ENCODE measurements at places on chromosomes 4 and X.
A peak's percentile ranks its signal among the peaks of the same experiment; 100 is the strongest.

GRCh38 chrX:124488412-124489161 lies 142.2 kb downstream of the SH2D1A start:
- no peak for DNase-seq

DNA sequence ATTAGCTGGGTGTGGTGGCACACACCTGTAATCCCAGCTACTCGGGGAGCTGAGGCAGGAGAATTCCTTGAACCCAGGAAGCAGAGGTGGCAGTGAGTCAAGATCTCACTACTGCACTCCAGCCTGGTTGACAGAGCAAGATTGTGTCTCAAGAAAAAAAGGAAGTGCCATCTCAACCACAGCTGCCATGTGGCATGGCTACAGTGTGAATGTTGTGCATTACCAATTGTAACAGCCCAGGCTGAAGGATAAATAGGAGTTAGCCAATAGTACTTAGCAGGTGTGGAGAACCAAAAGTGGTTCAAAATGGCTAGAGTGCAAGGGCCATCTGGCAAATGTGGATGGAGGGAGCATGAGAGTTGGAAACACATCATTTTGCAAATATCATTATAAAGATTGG lies 28.9 kb downstream of the SLC25A5 start:
- no peak for DNase-seq

- DNase-seq = no peak
Observed at GRCh38 chr4:42377497-42377896, 19.8 kb upstream of the SHISA3 start.

GRCh38 chr4:125741825-125742452 lies 427.2 kb downstream of the FAT4 start:
- DNase-seq = no peak

GRCh38 chrX:22041907-22042530 lies 9.9 kb downstream of the PHEX start:
- DNase-seq = no peak

- DNase-seq = no peak
Observed at GRCh38 chr4:150145090-150145945, 67.1 kb downstream of the DCLK2 start.

- DNase-seq = no peak
Observed at GRCh38 chr4:7970361-7970946, 30.8 kb upstream of the AFAP1 start.

- no peak for DNase-seq
Observed at GRCh38 chrX:14832586-14832985, 40.3 kb downstream of the FANCB start.

DNA sequence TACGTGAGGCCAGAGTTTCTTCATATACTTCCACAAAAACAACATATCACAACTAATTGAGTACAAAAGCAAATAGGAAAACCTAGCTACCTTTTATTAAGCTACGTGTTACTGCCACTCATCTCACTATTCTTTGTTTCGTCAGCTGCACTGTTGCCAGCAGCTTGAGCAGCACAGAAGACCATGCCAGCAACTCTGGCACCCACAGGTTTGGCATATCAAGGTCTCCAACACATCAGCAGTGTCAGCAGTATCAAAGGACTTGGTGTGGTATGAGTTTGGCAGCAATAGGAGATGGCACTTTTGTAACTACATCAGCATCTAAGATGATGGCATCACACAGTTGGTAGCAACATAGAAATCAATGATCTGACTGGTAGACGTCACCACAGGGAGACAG lies 30.7 kb downstream of the CDKL2 start:
- DNase-seq = no peak

- no peak for DNase-seq
Observed at GRCh38 chr4:100548200-100548560, 30.4 kb upstream of the EMCN start.

DNA sequence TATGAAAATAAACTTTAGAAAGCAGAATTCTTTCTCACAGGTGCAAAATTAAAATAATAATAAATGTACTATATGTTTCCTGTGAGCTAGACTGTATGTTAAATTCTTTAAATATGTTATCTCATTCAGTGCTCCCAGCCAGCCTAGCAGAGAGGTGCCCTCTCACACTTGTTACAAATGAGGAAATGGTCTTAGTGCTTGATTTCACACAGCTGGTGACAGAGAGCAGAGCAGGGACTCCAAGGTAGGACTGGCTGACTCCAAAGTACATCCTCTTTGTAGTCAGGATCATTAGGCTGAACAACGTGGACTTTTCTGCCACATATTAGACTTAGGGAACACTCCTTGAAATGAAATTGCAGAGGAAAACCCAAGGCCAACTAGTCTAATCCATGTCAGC lies 72.0 kb upstream of the HHIP start:
- no peak for DNase-seq

DNA sequence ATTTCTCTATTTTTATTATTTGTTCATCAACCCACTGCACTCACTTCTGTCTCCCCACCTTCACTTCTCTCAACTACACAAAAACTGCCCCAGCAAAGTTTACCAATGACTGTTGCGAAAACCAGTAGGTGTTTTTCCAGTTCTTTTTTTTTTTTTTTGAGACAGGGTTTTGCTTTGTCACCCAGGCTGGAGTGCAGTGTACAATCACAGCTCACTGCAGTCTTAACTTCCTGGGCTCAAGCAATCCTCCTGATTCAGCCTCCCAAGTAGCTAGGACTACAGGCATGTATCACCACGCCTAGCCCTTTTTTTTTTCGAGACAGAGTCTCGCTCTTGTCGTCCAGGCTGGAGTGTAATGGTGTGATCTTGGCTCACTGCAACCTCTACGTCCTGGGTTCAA lies 24.1 kb upstream of the HPRT1 start:
- DNase-seq = no peak

GRCh38 chr4:17493619-17494018 lies 18.3 kb downstream of the QDPR start:
- no peak for DNase-seq

- peak; percentile 52 for DNase-seq
Observed at GRCh38 chrX:71098302-71098701, 2.7 kb downstream of the FOXO4 start.

- no peak for DNase-seq
Observed at GRCh38 chrX:108795240-108795639, 58.9 kb upstream of the IRS4 start.

- no peak for DNase-seq
Observed at GRCh38 chr4:55337944-55338343, 8.1 kb upstream of the SRD5A3 start.

Data from stimulated activated CD4-positive, alpha-beta T cell treated with anti-CD3 and anti-CD28 coated beads, Interleukin-15, amount 100 ng/mL, for 1 hour (primary cell).